AG09319 (cell line): ENCODE measurements at places on chromosomes 2 and 18.

DNA sequence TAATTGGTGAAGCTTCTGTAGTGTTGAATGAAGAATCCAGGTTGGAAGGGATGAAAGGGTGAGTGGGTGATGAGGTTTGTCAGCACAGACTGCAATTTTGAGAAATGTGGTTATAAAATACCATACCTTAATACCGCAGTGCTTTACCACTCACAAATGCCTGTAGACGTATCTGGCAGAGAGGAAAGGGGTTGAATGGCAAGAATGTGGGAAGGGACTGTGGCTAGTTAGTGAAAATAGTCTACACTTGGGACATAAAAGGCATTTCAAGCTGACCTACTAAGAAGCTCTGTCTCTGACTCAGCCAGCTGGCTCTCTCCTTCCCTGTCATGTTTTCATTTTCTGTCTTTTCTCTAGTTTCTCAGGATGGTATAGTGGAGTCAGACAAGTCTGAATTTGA is 25.1 kb downstream of the CDK15 start:
- peak; percentile 40 for DNase-seq

DNA sequence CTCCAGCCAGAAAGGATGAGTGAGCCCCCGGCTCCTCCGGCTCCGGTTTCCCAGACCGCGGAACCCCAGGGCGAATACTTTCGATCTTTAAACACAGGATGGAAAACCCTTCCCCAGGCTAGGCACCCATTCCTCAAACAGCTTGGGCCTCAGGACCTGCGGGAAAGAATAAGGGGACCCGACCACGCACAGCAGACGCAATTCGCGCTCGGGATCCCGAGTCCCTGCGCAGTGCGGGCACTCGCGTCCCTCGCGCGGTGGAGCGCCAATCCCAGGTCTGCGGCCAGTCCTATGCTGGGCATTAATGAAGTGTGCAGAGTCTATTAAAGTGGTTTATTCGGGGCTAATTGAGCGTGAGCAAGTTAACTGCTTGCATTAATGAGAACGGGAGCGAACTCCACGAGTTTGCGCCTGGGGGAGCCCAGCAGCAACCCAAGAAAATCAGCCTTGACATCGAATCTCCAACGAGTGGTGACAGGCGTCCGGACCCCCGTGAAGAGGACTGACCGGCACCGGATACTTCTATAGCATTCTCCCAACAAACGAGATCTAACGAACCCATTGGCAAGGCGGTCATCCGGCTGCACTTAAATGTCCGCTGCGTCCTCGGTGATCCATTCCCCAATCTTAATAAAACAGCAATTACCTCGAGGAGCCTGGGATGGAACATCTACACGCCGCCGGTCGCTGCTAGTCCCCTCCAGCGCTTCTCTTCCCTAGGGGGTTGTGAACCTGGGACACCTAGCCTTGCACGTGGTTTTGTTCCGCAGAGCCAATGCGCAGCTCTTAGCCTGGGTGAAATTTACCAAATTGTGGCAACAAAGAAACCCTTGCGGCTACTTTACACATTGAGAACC is 1.6 kb downstream of the OSR1 start:
- DNase-seq: no peak

- no peak for DNase-seq
Measured at GRCh38 chr2:12251749-12252148, 465.0 kb upstream of the TRIB2 start.

- DNase-seq: no peak
Measured at GRCh38 chr2:238278626-238279323, 9.6 kb downstream of the PER2 start.

DNA sequence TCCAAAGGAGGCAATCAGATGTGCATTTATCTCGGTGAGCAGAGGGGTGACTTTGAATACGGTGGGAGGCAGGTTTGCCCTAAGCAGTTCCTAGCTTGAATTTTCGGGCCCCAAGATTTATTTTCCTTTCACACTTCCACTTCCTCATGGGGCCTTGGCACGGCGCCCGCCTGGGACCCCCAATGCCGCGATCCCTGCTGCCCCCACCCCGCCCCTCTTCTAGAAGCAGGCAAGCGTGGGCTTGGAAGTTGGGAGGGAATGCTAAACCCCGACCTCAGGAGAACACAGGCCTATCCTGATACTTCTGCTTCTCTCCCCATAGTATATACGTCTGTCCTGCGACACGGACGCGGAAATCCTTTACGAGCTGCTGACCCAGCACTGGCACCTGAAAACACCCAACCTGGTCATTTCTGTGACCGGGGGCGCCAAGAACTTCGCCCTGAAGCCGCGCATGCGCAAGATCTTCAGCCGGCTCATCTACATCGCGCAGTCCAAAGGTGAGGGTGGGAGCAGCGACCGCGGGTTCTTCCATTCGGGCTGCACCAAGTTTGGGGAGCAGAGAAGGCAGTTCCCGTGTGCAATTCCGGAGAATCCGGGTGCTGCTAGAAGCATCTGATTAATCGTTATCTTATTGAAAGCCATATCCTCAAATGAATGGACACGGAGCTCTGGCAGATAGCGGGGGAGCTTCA is 21.6 kb downstream of the TRPM8 start:
- DNase-seq: no peak

GRCh38 chr2:125106710-125107109 is 1081.6 kb downstream of the CNTNAP5 start:
- DNase-seq: no peak

DNA sequence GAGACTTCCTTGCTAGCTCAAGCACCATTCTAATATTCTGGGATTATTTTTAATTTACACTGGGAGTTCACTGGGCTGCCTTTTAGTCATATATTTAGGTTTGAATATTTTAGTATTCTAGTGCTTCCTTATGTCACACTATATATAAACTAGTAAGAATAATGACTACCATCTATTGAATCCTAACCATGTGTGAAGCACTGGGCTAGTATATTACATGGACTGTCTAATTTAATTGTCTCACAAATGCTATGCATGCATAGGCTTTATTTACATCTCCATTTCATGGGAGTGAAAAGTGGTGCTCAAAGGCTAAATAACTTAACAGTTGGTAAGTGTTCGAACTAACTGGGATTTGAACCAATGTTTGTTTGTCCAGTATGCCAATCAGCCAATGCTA is 272.4 kb downstream of the RND3 start:
- no peak for DNase-seq

DNA sequence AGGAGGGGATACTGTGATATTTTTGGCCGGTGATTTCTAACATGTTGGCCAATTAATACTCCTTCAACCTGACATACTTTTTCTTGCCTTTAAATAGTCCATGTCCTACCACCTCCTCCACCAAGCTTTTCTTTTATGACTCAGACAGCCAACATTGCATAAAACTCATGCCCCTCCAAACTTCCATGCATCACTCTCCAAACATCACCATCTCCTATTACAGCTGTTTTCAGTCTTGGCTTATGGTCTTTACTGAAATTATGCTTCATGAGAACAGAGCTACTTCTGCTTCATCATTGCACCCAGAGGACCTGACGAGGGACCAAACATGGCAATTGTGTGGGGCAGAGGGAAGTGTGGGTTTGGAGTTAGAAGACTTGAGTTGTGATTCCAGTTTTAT is 305.4 kb downstream of the LPIN1 start:
- DNase-seq: no peak

DNA sequence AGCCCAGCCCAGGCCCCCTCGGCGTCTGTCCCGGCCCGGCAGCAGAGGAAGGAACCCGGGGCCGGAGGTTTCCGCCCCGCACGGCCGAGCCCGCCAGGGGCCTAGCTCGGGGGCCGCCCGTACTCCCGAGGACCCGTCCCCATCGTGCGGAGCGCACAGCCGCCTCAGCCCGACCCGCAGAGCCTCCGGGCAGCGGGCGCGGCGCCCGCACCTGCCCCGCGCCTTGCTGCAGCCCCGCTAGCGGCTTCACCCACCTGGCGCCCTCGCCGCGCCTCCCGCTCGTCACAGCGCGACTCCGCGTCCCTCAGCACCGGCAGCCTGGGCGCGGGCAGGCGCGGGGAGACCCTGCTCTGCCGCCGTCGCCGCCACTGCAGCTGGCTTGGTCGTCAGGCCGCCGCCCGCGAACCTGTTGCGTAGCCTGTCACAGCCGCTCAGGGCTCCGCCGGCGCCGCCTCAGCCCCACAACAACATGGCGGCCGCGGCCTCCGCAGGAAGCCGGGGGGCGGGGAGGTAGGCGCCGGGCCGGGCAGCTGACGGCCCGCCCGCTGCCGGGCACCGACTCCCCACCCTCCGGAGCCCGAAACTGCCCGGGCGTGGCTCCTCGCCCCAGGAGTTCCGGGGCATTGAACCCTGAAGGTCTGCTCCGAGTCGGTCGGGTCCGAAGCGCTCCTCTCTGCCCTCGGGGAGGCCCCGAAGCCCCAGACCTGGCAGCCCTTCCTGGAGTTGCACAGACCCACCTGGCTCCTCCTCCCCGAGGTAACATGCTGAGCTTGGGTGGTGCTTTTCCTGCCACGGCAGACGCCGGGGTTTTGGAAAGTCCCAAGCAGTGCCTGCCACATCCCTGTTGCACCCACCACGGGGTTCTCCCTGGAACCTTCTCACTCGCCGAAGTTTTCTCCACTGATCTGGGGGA is at the start of gene ITSN2:
Gene ITSN2, minus strand, starts transcription at position 487 of the 913 bp plus-strand sequence. CDS start 32,454 bp downstream, outside the sequence.
- peak; percentile 18 for DNase-seq

- DNase-seq: no peak
Measured at GRCh38 chr2:163466331-163467250, 269.2 kb downstream of the FIGN start.

DNA sequence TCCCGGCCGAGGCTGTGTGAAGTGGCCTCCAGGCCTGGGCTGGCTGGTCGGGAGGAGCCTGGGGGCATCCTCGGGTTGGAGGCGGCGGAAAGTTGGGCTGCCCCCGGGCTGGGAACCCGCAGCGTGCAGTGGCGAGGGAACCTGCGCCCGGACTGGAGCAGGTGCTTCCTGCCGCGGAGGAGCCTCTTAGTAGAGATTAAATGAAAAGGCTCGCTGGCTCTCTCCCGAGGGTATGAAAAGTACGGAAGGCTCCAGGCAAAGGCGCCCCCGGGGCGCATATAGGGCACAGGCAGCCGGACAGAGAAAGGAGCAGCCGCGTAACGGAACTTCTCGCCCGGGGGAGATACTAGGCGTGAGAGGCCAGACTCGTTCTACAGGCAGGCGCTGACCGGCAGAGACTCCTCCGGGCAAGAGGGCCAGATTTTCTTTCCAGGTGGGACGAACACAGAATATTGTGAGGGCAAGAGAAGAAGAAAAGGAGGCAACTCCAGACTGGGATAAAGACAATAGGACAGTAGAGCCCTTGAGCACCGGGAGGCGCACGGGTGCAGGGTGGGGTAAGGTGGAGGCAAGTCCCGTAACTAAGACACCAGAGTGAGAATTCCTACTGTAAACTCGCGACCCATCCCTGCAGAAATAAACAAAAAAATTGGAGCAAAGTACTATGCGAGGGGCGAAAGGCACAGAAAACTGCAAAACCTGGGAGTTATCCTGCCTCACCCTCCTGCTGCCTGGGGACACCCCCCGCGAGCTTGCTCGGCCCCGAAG is 816 bp downstream of the CDH2 start:
- DNase-seq: no peak

GRCh38 chr2:52194342-52194741 is 1162.4 kb upstream of the NRXN1 start:
- DNase-seq: no peak

DNA sequence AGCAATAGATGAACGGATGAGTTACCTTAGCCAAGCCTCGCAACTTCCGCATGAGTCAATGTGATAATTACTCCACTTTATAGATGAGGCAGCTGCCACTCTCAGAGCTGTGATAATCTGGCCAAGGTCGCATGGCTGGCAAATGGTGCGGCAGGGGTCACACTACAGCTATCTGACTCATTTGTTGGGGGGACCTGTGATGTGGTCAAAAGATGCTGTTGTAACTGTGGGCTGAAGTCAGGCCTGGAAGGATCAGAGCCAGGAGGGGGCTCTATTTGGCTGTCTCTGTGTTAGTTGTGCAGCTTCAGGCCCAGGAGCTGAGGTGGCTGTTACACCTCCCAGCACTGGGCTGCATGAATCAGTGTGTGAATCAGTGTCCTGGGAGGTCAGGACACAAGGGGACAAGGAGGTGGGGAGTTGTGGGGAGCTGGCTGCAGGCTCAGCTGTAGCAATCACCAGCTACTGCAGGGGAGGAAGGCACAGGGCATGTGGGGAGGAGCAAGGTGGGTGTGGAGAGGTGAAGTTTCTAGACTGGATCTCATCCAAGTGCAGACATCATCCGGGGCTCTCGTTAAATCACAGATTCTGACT is 33.1 kb downstream of the NGEF start:
- DNase-seq: no peak

DNA sequence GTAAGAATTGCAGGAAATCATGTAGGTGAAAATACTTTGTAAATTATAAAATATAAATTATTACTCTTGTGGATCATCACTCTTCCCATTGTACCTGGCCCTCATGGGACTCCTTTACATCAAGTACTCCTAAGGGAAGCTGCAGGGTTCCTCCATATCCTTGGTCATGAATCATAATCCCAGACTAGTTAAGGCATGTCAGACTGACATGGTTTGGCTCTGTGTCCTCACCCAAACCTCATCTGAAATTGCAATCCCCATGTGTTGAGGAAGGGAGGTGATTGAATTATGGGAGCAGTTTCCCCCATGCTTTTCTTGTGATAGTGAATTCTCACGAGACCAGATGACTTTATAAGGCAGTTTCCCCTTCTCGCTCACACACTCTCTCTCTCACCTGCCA is 77.1 kb downstream of the CMPK2 start:
- DNase-seq: no peak

GRCh38 chr2:191231995-191232394 is 13.2 kb upstream of the MYO1B start:
- DNase-seq: peak; percentile 62

GRCh38 chr2:96951125-96951654 is 35.2 kb downstream of the FAM178B start:
- peak; percentile 19 for DNase-seq

- no peak for DNase-seq
Measured at GRCh38 chr18:12844391-12844790, 39.6 kb downstream of the PTPN2 start.

GRCh38 chr2:235688511-235689426 is 194.9 kb downstream of the AGAP1 start:
- no peak for DNase-seq

DNA sequence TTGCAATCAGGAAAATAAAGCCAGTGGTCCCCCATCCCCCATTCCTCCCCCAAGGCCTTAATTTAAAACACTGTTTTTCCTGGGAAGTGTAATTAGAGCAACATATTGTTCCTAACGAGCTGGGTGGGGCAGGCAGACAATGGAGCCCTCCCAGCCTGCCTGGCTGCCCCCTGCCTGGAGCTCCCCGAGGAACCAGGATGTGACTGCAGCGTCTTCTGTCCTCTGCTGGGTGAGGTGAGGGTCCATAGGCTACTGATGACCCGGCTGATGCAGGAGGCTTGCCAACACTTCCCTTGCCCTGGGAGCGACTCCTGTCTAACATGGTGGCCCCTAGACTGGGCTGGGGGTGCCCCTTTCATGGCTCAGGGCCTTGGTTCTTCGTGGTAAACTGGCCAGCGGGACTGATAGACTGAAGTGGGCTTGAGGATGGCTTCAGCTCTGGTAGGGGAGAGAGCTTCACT is 152.4 kb downstream of the DYSF start:
- no peak for DNase-seq

DNA sequence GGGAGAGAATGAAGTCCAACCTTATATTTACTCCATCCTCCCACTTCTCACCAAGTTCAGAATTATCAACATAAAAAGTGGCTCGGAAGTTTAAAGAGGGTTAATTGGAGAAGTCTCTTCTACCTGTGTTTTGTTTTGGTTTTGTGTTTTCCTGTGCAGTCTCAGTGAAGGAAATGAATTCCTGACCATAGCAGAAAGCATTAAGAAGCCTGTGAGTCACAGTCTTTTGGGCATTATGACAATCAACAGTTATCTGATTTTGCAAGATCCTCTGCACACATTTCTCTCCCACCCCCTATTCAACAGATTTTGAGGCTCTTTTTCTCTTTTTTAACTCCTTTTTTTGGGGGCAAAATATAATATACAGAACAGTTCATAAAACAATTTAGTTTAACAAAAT is 8.6 kb upstream of the RPL37A start:
- DNase-seq: no peak

- no peak for DNase-seq
Measured at GRCh38 chr2:180352620-180353019, 345.5 kb upstream of the CWC22 start.
